ENCODE measurements at places on chromosomes 5 and 9. TPM values are rescaled to one million over a fixed set of nuclear protein-coding genes. Genes with fewer than 3 reads are reported as not detected.

The CD74 gene
- 277 TPM for total RNA-seq

- no peak for DNase-seq
- no peak overlapping the region for H3K27ac ChIP-seq
- no peaks in the 10 kb centered on the region for H3K27me3 ChIP-seq
Measured at GRCh38 chr9:70951749-70952727, 169.4 kb downstream of the TRPM3 start.

GRCh38 chr9:107952773-107953172 is 463.2 kb upstream of the KLF4 start:
- no peaks in the 10 kb centered on the region for H3K4me1 ChIP-seq
- no peak overlapping the region for H3K4me3 ChIP-seq
- no peak overlapping the region for H3K27ac ChIP-seq
- DNase-seq: no peak
- H3K36me3 ChIP-seq: no peaks in the 10 kb centered on the region

The IRX1 gene
- not detected for total RNA-seq

The PDCD1LG2 gene
- 0.13 TPM for total RNA-seq

- H3K27me3 ChIP-seq: no peaks in the 10 kb centered on the region
- H3K27ac ChIP-seq: no peak overlapping the region
Measured at GRCh38 chr9:88017096-88017495, 42.8 kb upstream of the CDK20 start.

- H3K4me3 ChIP-seq: no peak overlapping the region
- no peak for DNase-seq
- no peaks in the 10 kb centered on the region for H3K4me1 ChIP-seq
- H3K27ac ChIP-seq: no peak overlapping the region
Measured at GRCh38 chr5:35198075-35198474, 32.2 kb downstream of the PRLR start.

DNA sequence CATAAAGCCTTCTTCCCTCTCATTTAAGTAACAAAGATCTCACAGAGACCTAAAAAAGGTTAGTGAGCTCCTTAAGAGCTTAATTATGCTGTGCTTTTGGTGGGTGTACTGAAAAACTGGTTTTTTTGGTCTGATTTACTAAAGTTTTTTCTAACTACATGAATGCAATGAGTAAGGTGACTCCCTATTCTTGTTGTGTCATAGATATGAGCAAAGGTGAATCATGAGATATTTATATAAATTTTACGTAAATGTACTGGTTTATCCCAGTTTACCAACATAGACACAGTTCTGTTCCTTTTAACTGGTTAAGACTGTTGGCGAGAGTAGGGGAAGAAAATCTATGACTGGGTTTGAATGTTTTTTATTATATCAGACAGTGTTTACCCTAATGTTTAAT is 250.5 kb downstream of the NR2F1-AS1 start:
- no peak for DNase-seq
- H3K4me3 ChIP-seq: no peak overlapping the region
- H3K27me3 ChIP-seq: no peaks in the 10 kb centered on the region
- no peaks in the 10 kb centered on the region for H3K4me1 ChIP-seq
- no peaks in the 10 kb centered on the region for H3K36me3 ChIP-seq

DNA sequence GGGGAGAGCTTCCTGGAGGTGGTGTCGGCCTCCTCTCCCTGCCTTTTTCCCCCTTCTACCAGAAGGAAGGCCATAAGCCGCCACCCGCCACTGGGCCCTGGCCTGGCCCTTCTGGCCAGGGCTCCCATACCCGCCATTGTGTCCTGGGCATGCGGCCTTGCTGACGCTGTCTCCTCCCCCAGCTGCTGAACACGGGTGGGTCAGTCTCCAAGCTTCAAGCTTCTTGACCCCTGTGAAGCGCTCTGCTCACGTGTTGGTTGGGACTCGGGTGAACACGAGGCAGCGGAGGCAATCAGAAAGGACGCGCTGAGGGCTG is 24.2 kb upstream of the UBAC1 start:
- no peaks in the 10 kb centered on the region for H3K27me3 ChIP-seq
- H3K36me3 ChIP-seq: no peaks in the 10 kb centered on the region
- no peak overlapping the region for H3K4me3 ChIP-seq
- H3K4me1 ChIP-seq: peaks cover 6% of the 10 kb centered on the region
- no peak for DNase-seq

GRCh38 chr5:138694146-138694545 is 59.1 kb upstream of the CTNNA1 start:
- DNase-seq: no peak
- no peak overlapping the region for H3K4me3 ChIP-seq
- no peaks in the 10 kb centered on the region for H3K36me3 ChIP-seq
- H3K27ac ChIP-seq: no peak overlapping the region
- peaks cover 35% of the 10 kb centered on the region for H3K27me3 ChIP-seq

- no peaks in the 10 kb centered on the region for H3K36me3 ChIP-seq
- peaks cover 1% of the 10 kb centered on the region for H3K27me3 ChIP-seq
- no peak for DNase-seq
- no peak overlapping the region for H3K4me3 ChIP-seq
- H3K27ac ChIP-seq: no peak overlapping the region
Measured at GRCh38 chr9:87596862-87597261, 99.2 kb downstream of the DAPK1 start.

- peak within 1 kb of the TSS; percentile 87 for H3K27ac ChIP-seq
- H3K36me3 ChIP-seq: peaks cover 19% of the 10 kb centered on the region
- H3K4me3 ChIP-seq: peak within 1 kb of the TSS; percentile 95
Measured at GRCh38 chr5:157743163-157744050, at the start of gene LSM11. Gene LSM11 (plus strand): TSS chr5:157743712. CDS start chr5:157743751, 39 bp downstream.

DNA sequence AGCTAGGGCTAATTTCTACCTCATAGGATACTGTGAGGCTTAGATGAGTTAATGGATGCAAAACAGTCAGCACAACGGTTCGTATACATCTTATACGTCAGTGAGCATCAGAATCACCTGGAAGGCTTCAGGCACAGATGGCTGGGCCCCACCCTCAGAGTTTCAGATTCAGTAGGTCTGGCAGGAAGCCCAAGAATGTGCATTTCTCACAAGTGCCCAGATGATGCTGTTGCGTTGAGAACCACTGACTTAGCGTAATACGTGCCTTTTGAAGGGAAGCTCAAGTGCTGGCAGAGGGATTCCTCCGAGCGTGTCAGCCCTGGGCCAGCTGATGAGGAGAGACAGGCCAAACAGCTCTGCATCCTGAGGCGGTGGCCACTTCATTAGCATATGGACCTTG is 117.1 kb upstream of the WWC1 start:
- H3K27ac ChIP-seq: no peak overlapping the region
- no peak for DNase-seq
- peaks cover 3% of the 10 kb centered on the region for H3K27me3 ChIP-seq

GRCh38 chr5:117829646-117830045 is 1158.7 kb downstream of the DTWD2 start:
- H3K27me3 ChIP-seq: no peaks in the 10 kb centered on the region
- H3K27ac ChIP-seq: no peak overlapping the region
- DNase-seq: no peak
- no peaks in the 10 kb centered on the region for H3K36me3 ChIP-seq

DNA sequence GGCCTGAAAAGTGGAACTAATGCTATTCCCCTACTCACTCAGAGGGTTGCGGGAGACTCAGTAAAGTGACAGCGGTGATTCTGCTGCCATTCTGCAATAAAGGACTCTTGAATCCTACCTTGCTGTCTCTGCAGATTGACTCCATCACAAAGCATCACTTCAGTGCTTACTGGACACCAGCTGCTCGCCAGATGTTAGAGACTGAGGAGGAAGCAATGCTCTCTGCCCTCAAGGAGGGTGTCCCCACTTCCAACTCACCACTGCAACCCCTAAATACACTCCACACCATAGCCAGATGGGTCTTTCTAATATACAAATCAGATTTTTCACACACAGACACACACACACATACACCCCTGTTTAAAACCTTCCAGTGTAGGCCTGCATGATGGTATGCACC is 21.4 kb downstream of the TTLL11 start:
- no peak overlapping the region for H3K27ac ChIP-seq
- H3K4me1 ChIP-seq: no peaks in the 10 kb centered on the region

The IQGAP2 gene
- 37.7 TPM for total RNA-seq

- peaks cover 2% of the 10 kb centered on the region for H3K4me1 ChIP-seq
- peaks cover 28% of the 10 kb centered on the region for H3K36me3 ChIP-seq
Measured at GRCh38 chr9:5922192-5922591, 31.5 kb downstream of the MLANA start.

GRCh38 chr5:124669300-124669648 is 77.2 kb downstream of the ZNF608 start:
- H3K4me3 ChIP-seq: no peak overlapping the region
- H3K27me3 ChIP-seq: no peaks in the 10 kb centered on the region
- H3K4me1 ChIP-seq: no peaks in the 10 kb centered on the region
- DNase-seq: no peak
- no peaks in the 10 kb centered on the region for H3K36me3 ChIP-seq
- no peak overlapping the region for H3K27ac ChIP-seq

The CDC20B gene
- total RNA-seq: not detected

GRCh38 chr9:2466703-2467102 is 154.9 kb upstream of the VLDLR start:
- no peak overlapping the region for H3K4me3 ChIP-seq
- peaks cover 2% of the 10 kb centered on the region for H3K4me1 ChIP-seq
- H3K36me3 ChIP-seq: no peaks in the 10 kb centered on the region
- H3K27me3 ChIP-seq: peaks cover 13% of the 10 kb centered on the region

DNA sequence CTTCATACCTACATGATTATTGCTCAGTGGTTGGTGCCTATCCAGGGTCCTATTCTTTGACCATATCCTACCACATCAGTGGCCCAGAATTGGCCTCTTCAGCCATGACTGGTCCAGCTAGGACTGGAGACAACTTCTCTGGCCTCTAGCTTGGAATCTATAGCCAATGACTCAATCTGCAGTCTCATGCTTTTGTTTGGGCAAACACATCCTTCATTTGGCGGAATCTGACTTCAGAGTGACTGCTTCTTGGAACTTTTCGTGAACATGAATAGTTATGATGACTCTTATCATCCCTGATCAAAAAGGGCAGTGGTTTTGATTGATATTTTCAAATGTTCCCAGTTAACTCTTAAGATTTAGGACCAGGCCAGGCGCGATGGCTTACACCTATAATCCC is 134.1 kb downstream of the PAPPA start:
- DNase-seq: no peak
- no peak overlapping the region for H3K27ac ChIP-seq
- no peak overlapping the region for H3K4me3 ChIP-seq
- no peaks in the 10 kb centered on the region for H3K36me3 ChIP-seq

- H3K4me1 ChIP-seq: peaks cover 26% of the 10 kb centered on the region
- H3K27me3 ChIP-seq: no peaks in the 10 kb centered on the region
- peak overlapping the region; percentile 87 for H3K4me3 ChIP-seq
- peak; percentile 42 for DNase-seq
Measured at GRCh38 chr5:1343931-1344901, 683 bp downstream of the CLPTM1L start.

The PPP3R2 gene
- total RNA-seq: not detected

DNA sequence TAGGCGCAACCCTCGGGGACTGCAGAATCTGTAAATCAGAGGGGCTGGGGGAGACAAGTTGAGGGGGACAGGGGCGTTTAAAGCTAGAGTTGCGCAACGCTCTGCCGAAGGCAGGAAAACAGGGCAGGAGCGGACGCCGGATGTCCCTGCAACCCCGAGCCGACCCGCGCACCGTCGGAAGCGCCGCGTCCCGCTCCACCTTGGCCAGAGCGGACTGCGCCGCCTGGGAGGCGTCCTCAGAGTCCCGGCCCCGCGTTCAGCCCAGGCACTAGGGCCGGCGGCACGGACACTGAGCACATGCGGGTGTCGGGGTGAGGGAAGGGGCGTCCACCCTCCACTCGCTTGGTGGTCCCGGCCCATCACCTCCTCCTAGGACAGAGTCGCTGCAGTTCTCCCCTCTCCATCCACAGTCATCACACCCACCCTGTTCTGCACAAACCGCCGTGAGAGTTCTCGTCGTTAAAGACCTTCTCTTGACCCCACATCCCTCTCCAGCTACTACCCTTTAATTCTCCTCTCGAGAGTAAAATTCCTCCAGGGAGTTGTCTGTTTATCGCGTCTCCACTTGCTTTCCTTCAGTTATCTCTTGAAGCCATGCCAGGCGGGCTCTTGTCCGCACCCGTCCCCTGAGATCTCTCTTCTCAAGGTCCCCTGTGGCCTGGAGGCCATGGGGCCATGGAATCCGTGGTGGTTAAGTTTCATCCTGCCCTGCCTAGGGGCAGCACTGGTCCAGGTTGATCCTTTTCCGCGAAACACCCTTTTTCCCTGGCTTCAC is 796 bp upstream of the PDLIM7 start:
- H3K4me1 ChIP-seq: peaks cover 37% of the 10 kb centered on the region
- H3K27me3 ChIP-seq: peaks cover 11% of the 10 kb centered on the region
- H3K36me3 ChIP-seq: peaks cover 3% of the 10 kb centered on the region
- H3K27ac ChIP-seq: peak overlapping the region; percentile 68
- H3K4me3 ChIP-seq: peak overlapping the region; percentile 79

The FCN1 gene
- total RNA-seq: not detected

The PCDHGA7 gene
- not detected for total RNA-seq

DNA sequence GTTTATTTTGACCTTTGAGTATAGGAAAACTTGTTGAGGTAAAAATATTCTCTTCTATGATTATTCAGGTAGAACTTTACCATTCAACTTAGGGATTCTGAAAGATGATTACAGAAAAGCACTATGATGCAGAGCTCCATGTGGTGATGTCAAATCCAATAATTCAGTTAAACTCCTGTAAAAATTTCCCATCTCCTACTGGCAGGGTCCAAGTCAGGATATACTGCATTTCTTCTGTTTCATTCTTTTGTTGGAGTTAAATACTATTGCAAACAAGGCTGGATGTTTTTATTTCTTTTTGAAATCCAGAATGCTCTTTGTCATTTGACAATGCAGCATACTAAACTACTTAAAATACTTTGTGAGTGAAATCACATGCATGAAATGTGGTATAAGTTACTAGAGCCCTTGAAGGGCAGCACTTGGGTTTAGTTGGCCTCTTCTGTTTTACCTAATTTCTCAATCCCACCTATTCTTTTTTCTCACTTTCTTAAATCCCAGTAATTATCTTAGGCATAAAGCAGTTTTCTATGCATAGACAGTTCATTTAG is 204.5 kb downstream of the FBXL7 start:
- no peaks in the 10 kb centered on the region for H3K4me1 ChIP-seq
- no peak overlapping the region for H3K27ac ChIP-seq
- H3K4me3 ChIP-seq: no peak overlapping the region
- no peaks in the 10 kb centered on the region for H3K36me3 ChIP-seq
- H3K27me3 ChIP-seq: no peaks in the 10 kb centered on the region

- no peaks in the 10 kb centered on the region for H3K27me3 ChIP-seq
- H3K4me3 ChIP-seq: no peak overlapping the region
- H3K4me1 ChIP-seq: no peaks in the 10 kb centered on the region
- H3K36me3 ChIP-seq: no peaks in the 10 kb centered on the region
- H3K27ac ChIP-seq: no peak overlapping the region
Measured at GRCh38 chr5:10133830-10134229, 115.9 kb downstream of the ATPSCKMT start.

GRCh38 chr5:62460578-62460983 is 48.0 kb downstream of the IPO11 start:
- H3K4me3 ChIP-seq: no peak overlapping the region
- H3K36me3 ChIP-seq: peaks cover 2% of the 10 kb centered on the region
- DNase-seq: no peak
- no peaks in the 10 kb centered on the region for H3K4me1 ChIP-seq
- no peaks in the 10 kb centered on the region for H3K27me3 ChIP-seq

DNA sequence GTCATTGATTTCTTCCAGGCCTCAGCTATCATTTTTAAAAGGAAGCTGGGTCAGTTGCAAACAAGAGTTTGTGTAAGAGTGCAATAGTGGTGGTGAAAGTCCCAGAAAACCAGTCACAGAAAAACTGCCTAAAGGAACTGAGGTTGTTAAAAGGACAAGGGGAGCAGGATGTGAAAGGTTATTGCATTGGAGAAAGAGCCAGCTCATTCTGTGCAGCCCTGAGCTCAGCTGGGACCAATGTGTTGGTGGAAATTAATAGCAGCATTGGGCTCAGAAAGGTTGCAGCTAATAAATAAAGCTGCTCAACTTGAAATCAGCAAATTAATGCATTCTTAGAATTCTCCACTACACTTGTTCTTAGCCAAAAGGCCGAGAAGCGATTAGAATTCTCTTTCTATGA is 34.9 kb downstream of the NREP start:
- no peak overlapping the region for H3K4me3 ChIP-seq
- H3K27ac ChIP-seq: no peak overlapping the region
- H3K27me3 ChIP-seq: no peaks in the 10 kb centered on the region
- DNase-seq: no peak
- H3K36me3 ChIP-seq: no peaks in the 10 kb centered on the region
